ENCODE measurements at places on chromosomes 3 and 15.

DNA sequence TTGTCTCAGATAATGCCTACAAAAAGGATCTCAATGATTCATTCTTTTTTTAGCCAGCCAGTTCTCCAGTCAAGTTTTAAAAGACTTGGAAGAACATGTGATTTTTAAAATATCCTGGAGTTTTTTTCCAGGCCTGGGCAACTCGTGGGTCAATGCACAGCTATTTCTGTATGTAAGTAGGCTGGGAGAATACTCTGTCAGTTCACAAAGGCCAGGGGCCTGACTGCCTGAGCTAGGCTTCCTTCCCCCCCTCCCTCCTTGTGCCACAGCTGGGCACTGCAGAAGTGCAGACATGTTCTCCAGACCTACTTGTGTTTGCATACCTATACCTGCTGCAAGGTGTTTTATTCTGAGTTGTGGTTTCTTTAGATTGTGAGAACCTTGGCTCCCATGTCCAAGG, 43.7 kb downstream of the CTDSPL start:
- no peak for DNase-seq

DNA sequence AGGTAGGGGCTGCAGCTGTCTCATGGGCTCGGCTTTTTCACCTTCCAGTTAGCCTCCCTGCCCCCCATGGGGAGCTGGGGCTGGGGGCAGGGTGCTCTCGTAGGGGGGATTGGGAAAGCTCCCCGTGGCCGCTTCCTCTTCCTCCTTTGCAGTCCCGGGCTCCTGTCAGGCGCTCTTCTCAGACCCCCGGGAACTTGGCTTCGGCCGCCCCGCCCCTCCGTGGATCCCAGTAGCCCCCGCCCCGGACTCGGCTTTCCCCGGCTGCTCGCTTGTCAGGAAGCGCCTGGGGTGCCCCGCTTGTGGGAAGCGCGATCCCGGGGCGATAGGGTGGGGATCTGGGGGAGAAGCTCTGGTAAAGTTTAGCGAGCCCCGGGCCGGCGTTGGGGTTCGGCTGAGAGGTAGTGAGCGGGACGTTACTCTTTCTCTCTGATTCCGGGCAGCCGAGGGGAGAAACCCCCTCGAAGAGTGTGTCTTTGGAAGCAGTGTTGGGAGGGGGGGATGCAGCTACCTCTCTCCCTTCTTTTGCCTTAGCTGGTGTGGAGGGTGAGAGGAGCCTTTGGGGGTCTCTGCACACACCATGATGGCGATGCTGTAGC, 611 bp downstream of the PIAS1 start:
- peak; percentile 77 for DNase-seq

- no peak for DNase-seq
Observed at GRCh38 chr3:70550723-70551319, 238.4 kb upstream of the MDFIC2 start.

DNA sequence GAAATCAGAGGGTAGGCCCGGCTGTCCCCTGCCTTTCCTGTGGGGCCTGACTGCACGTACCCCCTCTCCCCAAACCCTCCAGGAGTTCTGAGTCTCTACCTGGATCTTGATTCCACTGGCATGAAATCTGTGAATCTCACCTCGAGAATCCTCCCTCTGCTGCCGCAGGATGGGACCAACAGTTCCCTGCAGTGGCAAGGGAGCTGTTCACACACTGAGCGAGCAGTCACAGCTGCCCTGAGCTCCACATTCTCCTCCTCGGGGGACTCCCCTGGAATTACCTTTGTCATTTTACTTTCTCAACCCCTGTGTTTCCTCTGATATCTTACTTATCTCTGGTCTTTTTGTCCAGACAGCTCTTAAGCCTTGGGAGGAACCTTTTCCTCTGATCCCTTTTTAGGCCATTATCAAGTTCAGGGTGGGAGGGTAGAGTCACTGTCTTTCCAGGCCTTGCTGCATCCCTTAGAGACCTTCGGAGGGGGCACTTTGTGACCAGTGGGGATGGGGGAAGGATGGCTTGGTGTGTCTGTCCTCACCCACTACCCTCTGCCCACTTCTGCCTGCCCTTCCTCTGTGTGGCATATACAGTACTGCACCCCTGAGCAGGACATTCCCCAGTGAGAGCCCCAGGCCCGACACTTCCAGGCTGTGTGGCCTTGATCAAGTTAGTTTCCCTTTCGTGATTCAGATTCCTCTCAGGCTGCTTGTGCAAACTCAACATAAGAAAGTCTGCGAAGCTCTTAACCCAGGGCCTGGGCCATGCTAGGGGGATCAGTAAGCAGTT, 42.0 kb downstream of the CACNA2D3 start:
- no peak for DNase-seq

DNA sequence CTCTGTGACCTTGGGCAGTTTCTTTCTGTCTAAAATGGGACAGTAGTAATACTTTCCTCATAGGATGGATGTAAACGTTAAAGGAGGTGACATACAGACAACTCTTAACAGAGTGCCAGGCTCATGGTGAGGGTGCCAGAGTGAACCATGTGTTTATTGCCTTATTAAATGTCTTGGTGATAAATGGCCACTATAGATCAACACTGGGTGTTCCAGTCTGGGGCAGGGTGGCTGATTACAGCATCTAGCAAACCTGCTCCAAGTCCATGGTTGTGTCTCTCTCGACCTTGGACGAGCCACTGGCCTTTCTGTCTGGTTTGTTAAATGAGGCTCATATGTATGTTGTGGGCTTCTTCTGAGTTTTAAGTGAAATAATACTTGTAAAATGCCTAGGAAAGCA, 75.1 kb downstream of the TRAK1 start:
- DNase-seq = no peak

DNA sequence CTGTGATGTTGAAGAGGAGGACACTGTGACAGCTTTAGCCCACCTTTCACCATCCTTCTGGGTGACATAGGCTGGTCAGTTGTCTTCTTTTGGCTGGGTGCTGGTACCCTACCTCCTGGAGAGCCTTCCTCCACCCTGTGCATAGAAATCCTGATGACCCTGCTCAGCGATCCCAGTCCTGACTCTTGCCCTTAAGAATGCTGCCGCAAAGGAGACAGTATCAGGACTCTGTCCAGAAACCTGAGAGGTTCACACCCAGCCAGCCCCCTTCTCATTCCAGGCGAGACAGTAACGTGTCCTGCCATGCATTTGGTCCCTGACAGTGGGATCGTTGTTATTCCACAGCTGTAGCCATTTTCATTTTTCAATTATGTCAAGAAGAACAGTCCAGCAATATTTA, 312.8 kb upstream of the CHRM5 start:
- no peak for DNase-seq

- DNase-seq = no peak
Observed at GRCh38 chr15:34696506-34696905, 58.3 kb downstream of the GJD2 start.
